Esophagus squamous epithelium (tissue), 5 donors: ENCODE measurements at places on chromosomes 7 and 10.

DNA sequence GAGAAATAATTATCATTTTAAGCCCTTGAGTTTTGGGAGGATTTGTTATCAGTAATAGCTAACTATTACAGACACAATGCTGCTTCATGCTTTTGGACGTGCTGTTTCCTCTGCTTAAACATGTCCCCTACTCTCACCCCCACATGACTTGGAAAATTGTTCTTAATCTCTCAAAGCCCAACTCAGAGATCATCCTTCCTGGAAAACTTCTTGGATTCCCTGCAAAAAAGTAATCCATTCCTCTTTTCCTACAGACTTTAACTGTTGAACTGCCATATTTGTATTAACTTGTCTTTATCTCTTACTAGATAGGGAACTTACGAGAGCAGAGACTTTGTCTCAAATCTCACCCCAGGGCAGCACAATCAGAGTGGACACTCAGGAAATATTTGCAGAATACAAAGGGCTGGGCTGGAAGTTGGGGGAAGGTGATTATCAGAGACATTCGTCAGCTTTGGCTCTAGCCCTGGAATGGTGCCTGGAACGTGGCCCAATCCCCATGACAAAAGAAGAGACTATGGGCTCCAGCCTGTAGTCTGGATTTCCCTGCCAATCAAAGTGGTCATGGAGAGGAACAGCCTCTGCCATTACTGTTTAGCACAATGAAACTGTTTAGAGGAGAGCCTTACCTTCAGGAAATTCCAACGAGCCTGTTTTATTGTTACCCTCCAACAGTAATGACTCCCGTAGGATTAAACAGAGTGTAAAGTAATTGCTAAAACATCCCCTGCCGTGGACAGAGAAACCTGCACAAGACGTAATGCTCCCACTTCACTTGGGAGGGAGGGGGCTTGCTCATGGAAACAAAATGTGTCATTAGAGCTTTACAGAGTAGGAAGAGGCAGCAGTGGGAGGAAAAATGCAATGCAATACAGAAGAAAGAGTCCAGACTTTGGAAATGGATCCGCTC is 140.4 kb upstream of the AUTS2 start:
- DNase-seq: no peak

GRCh38 chr10:116683166-116683565 is 59.2 kb downstream of the HSPA12A start:
- DNase-seq: no peak

- no peak for DNase-seq
These were observed 33.2 kb downstream of the TMEM270 start for GRCh38 chr7:73894166-73894565.

- DNase-seq: no peak
These were observed 10.1 kb downstream of the LRRC18 start for GRCh38 chr10:48929413-48929990.
